ENCODE measurements at places on chromosomes 2 and 18. TPM values are rescaled to one million over a fixed set of nuclear protein-coding genes. Genes with fewer than 3 reads are reported as not detected.

The SPC25 gene
- 0.50 TPM for total RNA-seq

The TUBA3D gene
- total RNA-seq, result not detected

DNA sequence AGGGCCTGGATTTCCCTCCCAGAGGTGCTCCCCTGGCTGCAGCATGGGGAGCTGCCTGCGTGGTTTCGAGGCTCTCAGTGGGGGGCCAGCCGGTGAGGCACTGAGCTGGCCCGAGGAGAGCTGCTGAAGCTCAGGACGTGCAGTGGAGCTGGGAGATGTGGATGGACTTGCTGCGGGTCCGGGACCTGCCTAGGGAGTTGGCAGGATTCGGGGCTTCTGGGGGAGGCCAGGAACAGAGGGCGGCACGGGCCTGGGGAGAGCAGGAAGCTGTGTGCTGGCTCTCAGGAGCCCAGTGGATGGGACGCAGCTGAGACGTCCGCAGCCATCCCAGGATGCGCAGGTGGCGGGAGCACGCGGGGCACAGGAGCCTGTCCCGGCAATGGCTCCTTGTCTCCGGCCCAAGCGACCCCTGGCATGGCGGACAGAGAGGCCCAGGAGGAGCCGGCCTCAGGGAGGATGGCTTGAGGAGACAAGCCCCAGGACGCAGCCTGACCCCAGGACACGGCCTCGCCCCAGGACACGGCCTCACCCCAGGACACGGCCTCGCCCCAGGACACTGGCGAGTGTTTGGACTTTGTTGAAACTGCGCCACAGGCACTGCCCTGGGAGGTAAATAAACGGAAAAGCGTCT lies 116.1 kb downstream of the NFATC1 start:
- DNase-seq, result no peak
- no peak overlapping the region for H3K4me3 ChIP-seq
- H3K27me3 ChIP-seq, result no peaks in the 10 kb centered on the region
- peaks cover 19% of the 10 kb centered on the region for H3K4me1 ChIP-seq

DNA sequence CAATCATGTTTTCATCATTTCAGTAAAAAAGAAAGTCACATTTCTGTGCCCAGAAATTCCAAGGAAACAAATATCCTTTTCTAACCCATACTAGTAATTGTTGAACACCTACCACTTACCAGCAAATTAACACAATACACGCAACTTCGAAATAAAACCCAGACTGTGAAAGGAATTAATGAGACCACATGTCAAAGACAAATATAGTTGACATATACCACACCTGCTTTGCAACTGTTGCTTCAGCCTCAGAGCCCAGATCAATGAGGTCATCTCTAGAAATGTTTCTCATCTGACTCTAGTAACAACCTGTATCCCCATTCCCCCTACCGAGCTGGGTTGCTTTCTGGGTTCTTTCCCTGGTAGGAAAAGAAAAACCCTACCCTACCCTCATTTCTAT lies 52.6 kb downstream of the TRIP12 start:
- no peak overlapping the region for H3K4me3 ChIP-seq
- H3K4me1 ChIP-seq, result peaks cover 17% of the 10 kb centered on the region
- no peaks in the 10 kb centered on the region for H3K27me3 ChIP-seq
- H3K36me3 ChIP-seq, result peaks cover 16% of the 10 kb centered on the region
- no peak for DNase-seq

The SIX2 gene
- 0.38 TPM for total RNA-seq

DNA sequence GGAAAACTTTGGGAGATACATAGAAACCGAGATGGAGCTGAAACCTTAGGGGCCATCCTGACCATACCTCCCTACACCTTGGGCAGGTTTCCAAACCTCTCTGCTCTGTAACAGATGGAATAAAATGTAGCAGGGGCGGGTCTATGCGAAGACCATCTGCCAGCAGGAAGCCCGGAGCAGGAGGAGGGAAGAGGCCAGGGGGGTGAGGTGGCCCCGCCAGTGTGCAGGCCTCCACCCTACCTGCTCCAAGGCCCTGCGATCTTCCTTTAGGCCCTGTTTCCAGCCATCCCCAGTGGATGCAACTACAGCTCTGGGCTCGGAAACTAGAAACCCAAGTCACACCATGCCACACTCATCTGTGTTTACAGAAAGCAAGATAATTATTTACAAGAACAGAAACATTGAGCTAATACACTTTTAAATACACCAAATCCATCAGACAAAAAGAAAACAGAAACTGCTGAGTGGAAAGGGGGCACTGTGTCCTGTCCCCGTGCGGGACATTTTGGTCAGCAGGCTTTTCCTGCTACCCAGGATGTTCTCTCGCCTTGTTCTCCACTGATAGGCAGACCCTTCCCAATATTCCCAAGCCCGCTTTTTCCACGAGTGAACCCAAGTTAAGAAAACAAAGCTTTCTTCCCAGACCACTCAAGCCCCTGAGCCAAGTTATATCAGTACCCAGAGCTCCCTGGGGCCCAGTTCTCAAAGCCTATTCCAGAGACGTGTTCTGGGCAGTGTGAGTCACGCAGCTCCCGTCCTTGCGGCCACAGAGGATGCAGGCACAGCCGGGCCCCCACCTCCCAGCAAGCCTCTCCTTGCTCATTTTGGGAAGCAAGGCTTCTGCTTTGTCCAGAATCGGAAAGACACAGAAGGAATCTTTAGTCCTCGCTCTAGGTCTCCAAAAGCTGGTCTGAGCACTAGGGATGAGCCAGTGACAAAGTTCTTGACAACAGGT lies 17.3 kb downstream of the CIB4 start:
- H3K4me1 ChIP-seq, result no peaks in the 10 kb centered on the region
- peak; percentile 31 for DNase-seq
- H3K36me3 ChIP-seq, result no peaks in the 10 kb centered on the region
- peak overlapping the region; percentile 56 for H3K27ac ChIP-seq
- H3K4me3 ChIP-seq, result no peak overlapping the region

- H3K27me3 ChIP-seq, result peaks cover 12% of the 10 kb centered on the region
- no peaks in the 10 kb centered on the region for H3K36me3 ChIP-seq
- H3K4me1 ChIP-seq, result peaks cover 21% of the 10 kb centered on the region
- H3K4me3 ChIP-seq, result no peak overlapping the region
- H3K27ac ChIP-seq, result no peak overlapping the region
These were observed 3.0 kb upstream of the NMUR1 start for GRCh38 chr2:231533086-231533776.

- H3K27ac ChIP-seq, result no peak overlapping the region
- no peaks in the 10 kb centered on the region for H3K4me1 ChIP-seq
- no peak overlapping the region for H3K4me3 ChIP-seq
These were observed 548.8 kb upstream of the ZNF804A start for GRCh38 chr2:184049566-184049965.

DNA sequence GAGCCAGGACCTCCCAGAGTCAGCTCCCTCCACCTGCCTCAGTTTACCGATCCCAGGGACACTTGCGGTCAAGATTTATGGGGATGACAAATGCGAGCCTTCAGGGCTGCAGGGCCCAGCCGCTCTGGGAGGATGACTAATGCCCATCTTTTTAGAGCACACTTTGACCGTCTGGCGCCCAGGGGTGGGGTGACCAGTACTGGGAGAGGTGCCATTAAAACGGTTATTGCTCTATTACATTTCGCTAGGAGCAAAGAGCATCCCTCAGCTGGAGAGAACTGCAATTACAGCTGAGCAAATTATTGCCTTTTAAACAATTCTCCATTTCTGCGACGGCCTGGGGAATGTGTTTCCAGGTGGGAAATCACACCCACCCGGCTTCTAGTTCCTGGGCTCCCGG lies 42.6 kb upstream of the HPCAL1 start:
- H3K27ac ChIP-seq, result no peak overlapping the region
- H3K36me3 ChIP-seq, result no peaks in the 10 kb centered on the region
- peak; percentile 24 for DNase-seq
- H3K4me1 ChIP-seq, result no peaks in the 10 kb centered on the region
- no peaks in the 10 kb centered on the region for H3K27me3 ChIP-seq

GRCh38 chr2:232094201-232094600 lies 132.7 kb downstream of the DIS3L2 start:
- H3K36me3 ChIP-seq, result no peaks in the 10 kb centered on the region
- no peak overlapping the region for H3K27ac ChIP-seq
- no peak for DNase-seq
- H3K27me3 ChIP-seq, result no peaks in the 10 kb centered on the region
- no peak overlapping the region for H3K4me3 ChIP-seq
- no peaks in the 10 kb centered on the region for H3K4me1 ChIP-seq

GRCh38 chr2:155692856-155693255 lies 639.7 kb downstream of the NR4A2 start:
- no peak overlapping the region for H3K27ac ChIP-seq
- H3K36me3 ChIP-seq, result no peaks in the 10 kb centered on the region
- no peaks in the 10 kb centered on the region for H3K27me3 ChIP-seq
- no peak overlapping the region for H3K4me3 ChIP-seq
- no peaks in the 10 kb centered on the region for H3K4me1 ChIP-seq
- no peak for DNase-seq

GRCh38 chr2:101431486-101431885 lies 43.4 kb downstream of the RFX8 start:
- no peaks in the 10 kb centered on the region for H3K4me1 ChIP-seq
- no peaks in the 10 kb centered on the region for H3K27me3 ChIP-seq
- no peaks in the 10 kb centered on the region for H3K36me3 ChIP-seq
- no peak for DNase-seq

- H3K27me3 ChIP-seq, result no peaks in the 10 kb centered on the region
- H3K4me3 ChIP-seq, result no peak overlapping the region
- no peak overlapping the region for H3K27ac ChIP-seq
These were observed 850.4 kb upstream of the FSHR start for GRCh38 chr2:50004667-50005066.

The IL1R1 gene
- 152 TPM for total RNA-seq

- H3K27ac ChIP-seq, result no peak overlapping the region
- no peak overlapping the region for H3K4me3 ChIP-seq
- no peaks in the 10 kb centered on the region for H3K36me3 ChIP-seq
- no peak for DNase-seq
- H3K4me1 ChIP-seq, result no peaks in the 10 kb centered on the region
These were observed 523.5 kb downstream of the TMEM182 start for GRCh38 chr2:103285354-103285753.

The CAPN13 gene
- total RNA-seq, result 23.0 TPM

DNA sequence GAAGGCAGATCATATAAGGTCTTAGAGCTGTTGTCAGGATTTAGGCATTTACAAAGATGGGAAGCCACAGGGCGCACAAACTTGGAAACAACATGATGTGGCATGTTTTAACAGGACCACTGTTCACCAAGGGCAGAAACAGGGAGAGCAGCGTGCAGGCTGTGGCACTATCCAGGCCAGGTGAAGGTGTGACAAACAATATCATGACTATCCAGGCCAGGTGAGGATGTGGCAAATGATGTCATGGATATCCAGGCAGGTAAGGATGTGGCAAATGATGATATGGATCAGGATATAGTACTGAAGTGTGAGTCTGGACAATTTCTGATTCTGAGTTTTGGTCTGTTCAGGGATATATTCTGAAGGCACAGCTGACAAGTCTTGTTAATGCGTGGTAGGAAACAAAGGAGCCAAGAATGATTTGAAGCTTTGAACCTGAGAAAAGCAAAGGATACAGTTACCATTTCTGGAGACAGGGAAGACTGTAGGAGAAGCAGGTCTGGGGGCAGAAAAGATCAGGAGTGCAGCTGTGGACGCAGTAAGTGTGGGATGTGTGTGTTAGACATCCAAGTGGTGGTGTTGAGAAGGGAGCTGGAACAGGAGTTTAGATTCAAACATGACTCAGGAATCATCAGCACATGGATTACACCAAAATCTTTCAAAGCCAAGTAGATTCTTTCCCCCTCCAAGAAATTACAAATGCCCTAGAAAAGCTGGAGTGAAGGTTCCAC lies 205.9 kb downstream of the TMEM163 start:
- no peak for DNase-seq
- no peaks in the 10 kb centered on the region for H3K36me3 ChIP-seq
- no peak overlapping the region for H3K4me3 ChIP-seq
- no peaks in the 10 kb centered on the region for H3K4me1 ChIP-seq
- no peaks in the 10 kb centered on the region for H3K27me3 ChIP-seq

GRCh38 chr18:13500869-13501542 lies 225.4 kb downstream of the FAM210A start:
- H3K27ac ChIP-seq, result peak overlapping the region; percentile 74
- H3K27me3 ChIP-seq, result no peaks in the 10 kb centered on the region
- H3K36me3 ChIP-seq, result no peaks in the 10 kb centered on the region
- H3K4me1 ChIP-seq, result peaks cover 26% of the 10 kb centered on the region
- no peak overlapping the region for H3K4me3 ChIP-seq

The ADRA2B gene
- total RNA-seq, result 0.32 TPM

DNA sequence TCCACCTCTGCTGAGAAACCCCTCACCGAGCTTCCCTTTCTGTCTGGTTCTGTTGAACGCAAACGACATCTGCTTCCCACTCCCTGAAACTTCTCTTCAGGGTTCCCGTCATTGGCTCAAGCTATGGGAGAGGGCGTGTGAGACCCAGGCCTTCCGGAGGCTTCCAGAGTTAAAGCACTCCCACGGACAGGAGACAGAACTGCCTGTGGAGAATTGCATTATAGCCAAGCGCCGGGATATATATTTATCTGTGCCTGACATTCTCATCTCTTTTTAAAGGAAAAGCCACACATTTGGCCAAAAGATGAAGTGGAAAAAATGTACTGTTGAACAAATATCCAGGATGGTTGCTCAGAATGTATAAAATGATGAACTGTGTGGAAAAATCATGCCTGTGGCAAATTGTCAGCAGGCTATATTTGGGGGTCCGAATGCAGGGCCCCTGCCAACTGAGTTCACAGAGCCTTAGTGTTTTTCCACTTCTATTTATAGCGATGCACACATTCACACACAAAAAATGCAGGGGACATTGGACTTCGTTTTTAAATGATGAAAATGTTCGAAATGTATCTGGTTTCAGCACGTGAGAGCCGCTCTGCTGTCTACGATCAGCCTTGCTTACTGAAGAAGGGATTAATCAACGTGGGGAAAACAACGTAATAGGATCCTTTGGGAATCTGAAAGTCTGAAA lies 59.5 kb downstream of the E2F6 start:
- DNase-seq, result no peak
- H3K4me1 ChIP-seq, result peaks cover 1% of the 10 kb centered on the region
- H3K27me3 ChIP-seq, result no peaks in the 10 kb centered on the region
- H3K4me3 ChIP-seq, result no peak overlapping the region
- no peaks in the 10 kb centered on the region for H3K36me3 ChIP-seq

GRCh38 chr2:60273836-60274235 lies 279.6 kb downstream of the BCL11A start:
- no peak overlapping the region for H3K27ac ChIP-seq
- peaks cover 5% of the 10 kb centered on the region for H3K27me3 ChIP-seq
- no peak for DNase-seq
- no peaks in the 10 kb centered on the region for H3K4me1 ChIP-seq
- no peak overlapping the region for H3K4me3 ChIP-seq

GRCh38 chr2:55120634-55121359 lies 70.5 kb upstream of the RTN4 start:
- DNase-seq, result no peak
- peaks cover 40% of the 10 kb centered on the region for H3K4me1 ChIP-seq
- no peaks in the 10 kb centered on the region for H3K36me3 ChIP-seq
- no peaks in the 10 kb centered on the region for H3K27me3 ChIP-seq
- no peak overlapping the region for H3K4me3 ChIP-seq
- H3K27ac ChIP-seq, result peak overlapping the region; percentile 66

The COL4A3 gene
- 33.6 TPM for total RNA-seq

The PID1 gene
- 48.0 TPM for total RNA-seq

All from lower lobe of right lung (tissue), 2 donors.